ENCODE measurements at places on chromosomes 4 and X. TPM values are rescaled to one million over a fixed set of nuclear protein-coding genes. Genes with fewer than 3 reads are reported as not detected.

GRCh38 chrX:64152857-64153256 lies 52.7 kb downstream of the AMER1 start:
- no peak overlapping the region for H3K27ac ChIP-seq
- no peak for DNase-seq
- H3K4me3 ChIP-seq, result no peak overlapping the region

DNA sequence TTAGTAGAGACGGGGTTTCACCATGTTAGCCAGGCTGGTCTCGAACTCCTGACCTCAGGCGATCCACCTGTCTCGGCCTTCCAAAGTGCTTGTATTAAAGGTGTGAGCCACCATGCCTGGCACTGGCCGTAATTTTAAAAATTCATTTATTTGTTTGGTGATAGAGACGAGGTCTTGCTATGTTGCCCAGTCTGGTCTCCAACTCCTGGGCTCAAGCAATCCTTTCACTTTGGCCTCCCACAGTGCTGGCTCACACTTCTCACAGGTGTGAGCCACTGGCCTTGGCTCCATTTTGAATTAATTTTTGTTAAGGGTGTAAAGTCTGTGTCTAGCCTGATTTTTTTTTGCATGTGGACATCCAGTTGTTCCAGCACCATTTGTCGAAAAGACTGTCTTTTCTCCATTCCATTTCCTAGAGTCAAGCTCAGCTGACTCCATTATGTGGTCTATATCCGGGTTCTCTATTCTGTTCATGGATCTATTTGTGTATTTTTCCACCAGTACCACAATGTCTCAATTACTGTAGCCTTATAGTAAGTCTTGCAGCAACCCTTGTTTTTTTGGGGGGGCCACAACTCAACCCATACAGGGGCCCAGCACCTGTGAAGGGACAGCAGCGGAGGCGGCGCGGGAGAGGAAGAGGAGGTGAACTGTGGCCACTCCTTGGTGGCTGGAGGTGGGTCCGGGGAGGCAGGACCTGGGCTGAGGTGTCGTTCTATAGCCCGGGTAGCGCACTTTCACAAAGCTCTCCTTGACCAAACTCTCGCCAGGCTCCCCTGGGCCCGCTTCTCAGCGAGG lies 1.5 kb upstream of the NSD2 start:
- peaks cover 26% of the 10 kb centered on the region for H3K36me3 ChIP-seq
- DNase-seq, result no peak
- peak overlapping the region; percentile 88 for H3K27ac ChIP-seq
- no peaks in the 10 kb centered on the region for H3K27me3 ChIP-seq
- H3K4me1 ChIP-seq, result peaks cover 33% of the 10 kb centered on the region
- peak overlapping the region; percentile 79 for H3K4me3 ChIP-seq

GRCh38 chrX:49995795-49996455 lies 73.5 kb downstream of the CLCN5 start:
- no peak for DNase-seq
- H3K27ac ChIP-seq, result no peak overlapping the region
- no peaks in the 10 kb centered on the region for H3K27me3 ChIP-seq
- H3K4me1 ChIP-seq, result no peaks in the 10 kb centered on the region

GRCh38 chrX:13401724-13402123 lies 81.9 kb upstream of the ATXN3L start:
- no peaks in the 10 kb centered on the region for H3K27me3 ChIP-seq
- no peak overlapping the region for H3K4me3 ChIP-seq
- H3K4me1 ChIP-seq, result no peaks in the 10 kb centered on the region
- no peak overlapping the region for H3K27ac ChIP-seq
- no peak for DNase-seq
- no peaks in the 10 kb centered on the region for H3K36me3 ChIP-seq

- DNase-seq, result no peak
- H3K27me3 ChIP-seq, result no peaks in the 10 kb centered on the region
- H3K27ac ChIP-seq, result no peak overlapping the region
- no peaks in the 10 kb centered on the region for H3K36me3 ChIP-seq
Observed at GRCh38 chr4:169201222-169202144, 69.3 kb downstream of the SH3RF1 start.

Gene FHDC1
- total RNA-seq, result 0.24 TPM

Gene SPATA4
- not detected for total RNA-seq

Data from activated CD8-positive, alpha-beta T cell treated with anti-CD3 and anti-CD28 coated beads, Interleukin-2, amount 10 ng/mL, durations not matched to agents 7 days and 5 days (primary cell).